HT1080 (cell line): ENCODE measurements at places on chromosomes 5 and 9.

- no peak for DNase-seq
Measured at GRCh38 chr5:170218726-170219125, 14.1 kb upstream of the C5orf58 start.

GRCh38 chr5:113373426-113373825, 61.4 kb downstream of the TSSK1B start:
- DNase-seq: no peak

DNA sequence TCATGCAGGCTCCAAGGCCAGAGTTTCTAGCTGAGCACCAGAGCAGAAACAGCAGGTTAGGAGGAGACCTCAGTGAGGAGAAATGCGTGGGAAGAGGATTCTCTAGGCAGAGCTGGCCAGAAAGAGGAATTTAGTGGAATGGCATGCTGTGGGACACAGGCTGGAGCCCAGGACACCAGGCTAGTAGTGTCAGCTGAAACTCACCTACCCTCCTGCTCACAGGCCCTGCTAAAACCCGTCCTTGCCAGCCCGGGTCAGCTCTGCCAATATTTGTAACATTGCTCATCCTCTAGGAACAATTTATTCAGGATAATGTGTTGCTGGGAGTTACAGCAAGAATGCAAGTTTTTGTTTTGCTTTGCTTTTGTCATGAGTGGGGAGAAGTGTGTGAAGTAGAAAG, 40.2 kb upstream of the AGXT2 start:
- peak; percentile 9 for DNase-seq

- DNase-seq: no peak
Measured at GRCh38 chr9:12735665-12736064, 39.2 kb upstream of the LURAP1L start.

DNA sequence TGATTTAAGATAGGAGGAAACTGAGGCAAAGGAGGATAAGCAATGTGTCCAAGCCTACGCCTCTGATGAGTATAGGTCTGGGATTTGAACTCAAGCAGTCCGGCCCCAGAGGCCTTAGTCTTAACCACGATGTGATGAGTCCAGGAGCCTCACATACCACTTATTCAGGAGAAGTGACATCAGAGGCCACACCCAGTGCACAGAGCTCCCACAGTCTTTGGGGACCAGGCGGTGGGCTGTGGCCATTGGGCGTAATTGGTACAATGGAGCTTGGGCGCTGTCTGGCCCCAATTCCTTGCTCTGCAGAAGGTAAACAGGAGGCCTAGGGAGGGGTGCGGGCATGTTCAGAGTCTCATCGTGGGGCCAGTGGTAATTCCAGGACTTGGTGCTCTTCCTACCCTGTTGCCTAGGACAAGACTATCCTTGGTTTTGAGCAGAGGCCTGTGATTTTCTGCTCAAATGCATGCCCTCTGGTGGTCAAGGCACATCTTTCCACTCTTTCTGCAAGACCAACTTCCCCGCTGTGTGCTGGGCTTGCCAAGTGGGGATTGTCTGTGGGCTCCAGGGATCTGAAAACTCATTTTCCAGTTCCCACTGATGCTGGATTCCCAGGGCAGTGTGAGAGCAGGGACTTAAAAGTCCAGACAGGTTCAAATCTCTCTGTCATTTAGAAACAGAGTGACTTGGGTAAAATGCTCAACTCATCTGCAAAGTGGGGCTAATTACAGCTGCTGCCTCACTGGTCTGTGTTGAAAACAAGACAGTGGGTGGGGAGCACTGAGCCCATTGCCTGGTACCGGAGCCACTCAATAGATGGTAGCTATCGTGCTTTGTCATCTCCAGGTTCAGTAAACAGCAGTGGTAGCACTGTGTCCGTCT, 15.8 kb downstream of the NDST1 start:
- peak; percentile 63 for DNase-seq

GRCh38 chr5:24391816-24392215, 253.0 kb downstream of the CDH10 start:
- no peak for DNase-seq

- no peak for DNase-seq
Measured at GRCh38 chr5:158837908-158838307, 261.8 kb downstream of the EBF1 start.

DNA sequence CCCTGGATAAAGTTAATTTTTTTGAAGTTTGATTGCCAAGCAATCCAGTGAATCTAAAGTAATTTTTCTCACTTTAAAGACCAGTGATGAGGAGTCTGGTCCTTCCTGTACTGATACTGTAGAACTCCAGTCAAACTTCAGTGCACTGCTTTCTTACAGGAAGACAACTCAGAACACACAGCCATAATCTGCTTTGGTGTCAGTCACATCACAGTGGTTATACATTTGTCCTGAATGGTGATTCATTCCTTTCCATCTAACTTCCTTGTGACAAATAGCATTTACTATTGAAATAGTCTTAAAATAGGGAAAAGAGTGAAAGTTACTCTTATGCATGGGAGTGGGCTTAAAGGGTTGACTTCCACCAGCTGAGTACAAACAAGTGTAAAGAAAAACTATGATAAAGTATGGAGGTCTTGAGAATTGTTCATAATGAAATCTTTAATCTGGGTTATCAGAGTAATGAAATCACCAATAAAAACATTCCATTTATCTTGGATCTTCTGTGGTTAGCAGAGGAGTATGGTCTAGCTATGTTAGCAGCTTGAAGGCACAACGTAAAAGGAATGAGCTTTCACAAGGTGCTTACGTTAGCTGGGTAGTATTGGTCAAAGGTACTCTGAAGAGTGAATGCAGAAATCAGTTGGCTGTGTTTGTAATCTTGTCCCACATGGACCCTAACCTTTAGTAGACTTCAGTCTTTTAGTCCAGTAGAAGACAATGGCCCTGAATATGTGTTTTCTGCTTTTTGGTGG, 41.5 kb downstream of the DCP2 start:
- DNase-seq: peak; percentile 54

GRCh38 chr5:153629027-153629895, 138.8 kb downstream of the GRIA1 start:
- DNase-seq: peak; percentile 99

- no peak for DNase-seq
Measured at GRCh38 chr5:149839761-149840160, 104.8 kb downstream of the PDE6A start.

GRCh38 chr9:114048533-114049415, 29.3 kb downstream of the AMBP start:
- no peak for DNase-seq

DNA sequence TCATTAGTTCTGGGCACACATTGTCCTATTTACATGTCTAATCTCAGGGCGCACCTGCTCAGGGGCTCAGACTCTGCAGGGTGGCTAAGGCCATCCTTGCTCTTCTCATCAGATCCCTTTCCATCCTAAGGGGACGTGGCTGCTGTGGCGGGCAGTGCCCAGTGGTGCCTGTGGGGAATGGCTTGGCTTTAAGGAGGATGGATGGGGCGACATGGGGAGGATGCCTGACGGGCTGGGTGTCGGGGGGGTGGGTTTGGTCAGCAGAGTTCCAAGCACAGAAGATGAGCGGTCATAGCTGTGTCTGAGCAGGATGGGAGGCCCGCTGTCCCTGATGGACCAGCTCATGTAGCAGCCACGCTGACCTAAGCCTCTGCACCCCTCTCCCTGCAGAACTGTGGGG, 40.9 kb upstream of the SUSD3 start:
- no peak for DNase-seq

DNA sequence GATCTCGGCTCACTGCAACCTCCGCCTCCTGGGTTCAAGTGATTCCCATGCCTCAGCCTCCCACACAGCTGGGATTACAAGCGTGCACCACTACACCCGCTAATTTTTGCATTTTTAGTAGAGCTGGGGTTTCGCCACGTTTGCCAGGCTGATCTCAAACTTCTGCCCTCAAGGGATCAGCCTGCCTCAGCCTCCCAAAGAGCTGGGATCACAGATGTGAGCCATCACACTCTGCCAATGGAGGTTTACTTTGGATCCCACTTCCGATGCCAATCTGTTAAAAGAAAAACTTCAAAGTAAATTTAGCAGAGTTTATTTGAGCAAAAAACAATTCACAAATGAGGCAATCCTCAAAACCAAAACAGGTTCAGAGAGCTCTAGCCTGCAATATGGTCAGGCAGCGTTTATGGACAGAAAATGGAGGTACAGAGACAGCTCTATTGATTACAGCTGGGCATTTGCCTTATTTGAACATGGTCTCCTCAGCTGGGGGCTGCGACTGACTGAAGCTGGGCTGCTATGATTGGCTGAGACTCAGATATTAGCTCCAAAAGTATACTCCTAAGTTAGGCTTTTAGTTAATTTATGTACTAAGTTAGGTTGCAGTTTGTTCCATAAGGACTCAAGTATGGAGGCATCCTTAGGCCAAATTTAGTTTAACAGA, 18.6 kb upstream of the UBTD2 start:
- DNase-seq: no peak

- no peak for DNase-seq
Measured at GRCh38 chr9:34227445-34227844, 48.6 kb downstream of the UBAP1 start.

DNA sequence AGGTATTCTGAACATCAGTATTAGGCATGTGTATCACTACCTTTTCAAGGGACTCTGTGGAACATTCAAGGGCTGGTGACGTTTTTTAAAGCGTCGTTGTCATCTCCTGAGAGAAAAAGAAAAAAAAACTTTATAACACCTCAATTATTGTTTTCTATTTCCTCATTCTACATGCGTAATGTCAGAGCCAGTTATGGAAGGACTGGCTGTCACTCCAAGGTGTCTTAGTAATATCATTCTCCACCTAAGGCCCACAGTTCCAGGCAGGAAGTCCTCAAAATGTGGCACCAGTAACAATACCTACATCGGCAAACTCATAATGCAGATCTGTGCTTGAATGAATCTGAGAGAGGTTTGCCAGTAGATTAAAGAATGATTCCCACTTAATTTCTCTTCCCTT, 210.2 kb downstream of the SAXO1 start:
- no peak for DNase-seq

DNA sequence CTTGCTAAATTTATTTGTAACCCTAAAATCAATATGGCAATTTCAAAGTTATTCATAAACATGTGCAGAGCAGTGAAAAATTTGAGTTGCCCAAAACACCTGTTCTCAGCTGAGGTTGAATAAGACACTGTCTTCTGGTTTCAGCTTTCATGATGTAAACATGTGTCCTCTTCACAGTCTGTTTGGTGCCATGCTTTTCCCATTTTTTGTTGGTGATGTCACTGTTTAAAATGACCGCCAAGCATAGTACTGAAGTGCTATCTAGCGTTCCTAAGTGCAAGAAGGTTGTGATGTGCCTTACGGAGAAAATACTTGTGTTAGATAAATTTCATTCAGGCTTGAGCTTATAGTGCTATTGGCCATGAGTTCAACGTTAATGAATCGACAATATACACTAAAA, 580.8 kb downstream of the ACTL7B start:
- no peak for DNase-seq

DNA sequence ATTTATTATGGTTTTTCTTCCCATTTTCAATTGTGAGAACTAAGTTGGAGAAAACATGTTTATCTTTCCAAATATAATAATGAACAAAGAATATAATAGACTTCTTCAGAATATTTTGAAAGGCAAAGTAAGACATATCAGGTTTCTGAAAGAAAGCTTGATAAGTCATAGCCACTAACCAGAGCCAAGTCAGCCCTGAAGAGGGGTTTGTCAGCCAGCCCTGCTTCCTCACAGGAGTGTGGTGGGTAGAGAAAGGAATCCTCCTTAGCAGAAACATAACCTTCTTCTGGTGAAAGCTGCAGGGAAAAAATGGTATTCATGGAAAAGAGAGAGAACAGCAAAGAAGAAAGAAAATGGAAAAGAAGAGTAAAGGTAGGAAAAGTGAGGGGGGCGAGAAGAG, 93.4 kb downstream of the MPDZ start:
- DNase-seq: no peak

DNA sequence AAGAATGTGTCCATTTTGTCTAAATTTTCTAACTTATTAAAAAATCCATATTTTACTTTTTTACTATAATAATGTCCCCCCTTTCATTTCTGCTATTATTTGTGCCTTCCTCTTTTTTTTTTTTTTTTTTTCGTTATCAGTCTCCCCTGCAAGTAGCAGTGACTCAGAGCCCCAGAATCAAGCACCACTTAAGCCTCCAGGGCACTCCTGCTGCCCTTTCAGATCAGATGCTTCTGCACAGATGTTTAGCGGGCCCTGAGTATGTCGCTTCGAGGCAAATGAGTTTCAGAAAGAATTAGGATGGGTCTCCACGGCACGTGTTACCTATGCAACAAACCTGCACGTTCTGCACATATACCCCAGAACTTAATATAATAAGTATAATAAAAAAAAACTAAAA, 11.7 kb downstream of the MED7 start:
- DNase-seq: no peak

GRCh38 chr9:125332527-125332926, 70.9 kb downstream of the GAPVD1 start:
- DNase-seq: no peak
